Stimulated activated effector memory CD8-positive, alpha-beta T cell treated with anti-CD3 and anti-CD28 coated beads, Interleukin-12 subunit alpha, Interleukin-12 subunit beta, amount 100 ng/mL, for 72 hours (primary cell): ENCODE measurements at places on chromosomes 3 and 15.

GRCh38 chr3:171168086-171168485 lies 141.6 kb upstream of the SLC2A2 start:
- DNase-seq = no peak

GRCh38 chr15:40558952-40559742 lies 5.7 kb downstream of the CCDC32 start:
- DNase-seq = no peak

DNA sequence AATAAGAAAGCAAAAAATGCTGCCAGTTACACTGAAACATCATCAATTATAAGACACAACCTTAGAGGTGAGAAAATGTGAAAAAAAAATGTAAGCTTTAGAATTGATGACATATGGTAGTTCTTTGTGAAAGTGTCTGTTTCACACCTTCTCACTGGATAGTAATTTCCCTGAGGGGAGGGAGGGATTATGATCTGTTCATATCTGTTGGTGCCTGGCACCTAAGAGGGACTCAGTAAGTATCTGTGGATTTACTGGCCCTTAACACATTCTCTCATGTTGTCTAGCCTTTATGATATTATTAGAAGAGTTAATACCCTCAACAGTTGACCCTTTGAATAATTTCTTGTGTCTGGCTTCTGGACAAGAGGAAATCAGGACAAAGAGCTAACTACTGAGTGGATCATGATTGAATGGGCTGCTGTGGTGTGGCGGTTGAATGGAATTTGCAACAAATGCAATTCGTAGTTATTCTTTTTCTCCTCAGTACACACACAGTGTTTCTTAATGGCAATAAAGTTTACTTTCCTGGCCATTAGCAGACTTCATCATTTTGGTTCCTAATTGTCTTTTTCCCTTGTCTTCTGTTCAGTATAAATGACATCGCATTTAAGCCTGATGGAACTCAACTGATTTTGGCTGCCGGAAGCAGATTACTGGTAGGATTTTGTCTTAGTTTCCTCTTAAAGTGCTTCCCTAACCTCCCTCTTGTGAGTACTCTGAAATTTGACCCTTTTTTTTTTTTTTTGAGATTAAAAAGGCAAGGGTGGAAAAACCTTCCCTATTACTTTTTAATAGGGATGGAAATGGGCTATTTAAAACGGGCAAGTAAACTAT lies 9.5 kb downstream of the IFT122 start:
- DNase-seq = no peak

GRCh38 chr3:190746531-190746930 lies 116.0 kb downstream of the GMNC start:
- no peak for DNase-seq

DNA sequence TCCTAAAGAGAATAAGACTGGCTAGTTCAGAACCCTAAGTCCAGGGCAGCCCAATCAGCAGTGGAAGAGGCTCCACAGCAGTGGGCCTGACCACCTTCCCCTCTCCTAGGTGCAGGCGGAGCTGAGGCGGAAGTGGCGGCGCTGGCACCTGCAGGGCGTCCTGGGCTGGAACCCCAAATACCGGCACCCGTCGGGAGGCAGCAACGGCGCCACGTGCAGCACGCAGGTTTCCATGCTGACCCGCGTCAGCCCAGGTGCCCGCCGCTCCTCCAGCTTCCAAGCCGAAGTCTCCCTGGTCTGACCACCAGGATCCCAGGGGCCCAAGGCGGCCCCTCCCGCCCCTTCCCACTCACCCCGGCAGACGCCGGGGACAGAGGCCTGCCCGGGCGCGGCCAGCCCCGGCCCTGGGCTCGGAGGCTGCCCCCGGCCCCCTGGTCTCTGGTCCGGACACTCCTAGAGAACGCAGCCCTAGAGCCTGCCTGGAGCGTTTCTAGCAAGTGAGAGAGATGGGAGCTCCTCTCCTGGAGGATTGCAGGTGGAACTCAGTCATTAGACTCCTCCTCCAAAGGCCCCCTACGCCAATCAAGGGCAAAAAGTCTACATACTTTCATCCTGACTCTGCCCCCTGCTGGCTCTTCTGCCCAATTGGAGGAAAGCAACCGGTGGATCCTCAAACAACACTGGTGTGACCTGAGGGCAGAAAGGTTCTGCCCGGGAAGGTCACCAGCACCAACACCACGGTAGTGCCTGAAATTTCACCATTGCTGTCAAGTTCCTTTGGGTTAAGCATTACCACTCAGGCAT lies 33.7 kb downstream of the VIPR1 start:
- DNase-seq = no peak

DNA sequence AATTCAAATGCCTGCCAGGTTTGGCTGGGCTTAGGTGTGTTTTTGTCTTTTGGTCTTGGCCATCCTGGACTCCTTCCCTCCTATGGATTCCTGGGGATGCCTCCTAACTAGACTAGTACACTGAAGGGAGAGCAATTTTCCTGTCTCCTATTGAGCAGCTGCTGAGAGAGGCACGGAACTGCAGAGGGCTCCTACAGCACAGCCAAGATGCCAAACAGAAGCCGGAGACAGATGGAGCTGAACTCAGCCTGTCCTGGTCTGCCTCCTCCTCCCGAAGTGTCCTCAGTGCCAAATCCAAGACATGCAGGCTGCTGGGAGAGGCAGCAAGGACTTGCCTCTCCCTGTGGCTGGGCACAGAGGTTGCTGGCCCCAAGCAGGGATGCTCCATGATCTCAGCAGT lies 256.6 kb upstream of the PROK2 start:
- DNase-seq = no peak

- peak; percentile 55 for DNase-seq
Measured at GRCh38 chr3:53109190-53109589, 21.0 kb downstream of the RFT1 start.

GRCh38 chr15:63114465-63114864 lies 7.2 kb upstream of the LACTB start:
- DNase-seq = no peak

GRCh38 chr3:139476348-139476747 lies at the start of gene RBP2:
Gene RBP2 (minus strand): TSS chr3:139476516. CDS start chr3:139476459, 57 bp downstream.
- DNase-seq = no peak
